ENCODE measurements at places on chromosomes 1 and 21. TPM values are rescaled to one million over a fixed set of nuclear protein-coding genes. Genes with fewer than 3 reads are reported as not detected.

SLC30A10 gene
- not detected for total RNA-seq

HSPA6 gene
- 10.9 TPM for total RNA-seq

FLG2 gene
- not detected for total RNA-seq

FAM78B gene
- 1.2 TPM for total RNA-seq

TNFRSF9 gene
- 0.49 TPM for total RNA-seq

DNA sequence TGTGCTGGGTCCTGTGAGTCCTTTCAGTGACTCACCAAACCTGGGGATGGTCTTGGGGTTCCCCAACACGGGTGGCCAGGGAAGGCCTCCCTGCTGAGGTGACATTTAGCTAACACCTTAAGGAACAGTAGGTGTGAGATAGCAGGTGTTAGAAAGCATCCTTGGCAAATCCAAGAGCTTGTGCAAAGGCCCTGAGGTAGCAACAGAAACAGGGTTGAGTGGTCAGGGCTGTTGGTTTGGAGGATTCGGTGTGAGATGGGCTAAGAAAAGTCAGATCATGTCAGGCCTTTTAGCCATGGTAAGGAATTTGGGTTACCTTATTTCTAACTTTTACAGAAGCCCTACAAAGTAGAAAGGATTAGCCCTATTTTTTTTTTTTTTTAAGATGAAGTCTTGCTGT, 343.0 kb downstream of the CAMTA1 start:
- no peak overlapping the region for H3K27ac ChIP-seq
- DNase-seq = no peak
- no peaks in the 10 kb centered on the region for H3K36me3 ChIP-seq

GRCh38 chr1:27393641-27394281, 1.3 kb downstream of the GPR3 start:
- DNase-seq = no peak
- peaks cover 34% of the 10 kb centered on the region for H3K4me1 ChIP-seq
- no peaks in the 10 kb centered on the region for H3K27me3 ChIP-seq

DNA sequence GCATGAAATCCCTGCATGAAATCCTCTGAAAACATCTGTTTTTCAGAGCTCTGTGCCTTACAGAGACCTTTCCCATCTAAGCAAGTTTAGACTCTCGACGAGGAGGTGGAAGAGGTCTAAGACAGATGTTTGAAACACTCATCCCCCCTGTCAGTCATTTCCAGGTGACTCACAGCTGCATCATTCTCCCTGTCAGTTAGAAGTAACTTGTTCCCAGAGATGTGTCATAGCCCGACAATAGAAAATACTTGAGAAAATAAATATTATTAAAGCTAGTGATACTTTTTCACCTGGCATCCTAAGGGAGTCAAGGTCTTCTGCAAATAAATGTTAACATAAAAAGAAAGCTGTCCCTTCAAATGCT, 41.6 kb upstream of the SEC16B start:
- no peak overlapping the region for H3K27ac ChIP-seq
- H3K4me3 ChIP-seq = no peak overlapping the region
- no peak for DNase-seq
- no peaks in the 10 kb centered on the region for H3K4me1 ChIP-seq
- H3K27me3 ChIP-seq = no peaks in the 10 kb centered on the region
- H3K36me3 ChIP-seq = no peaks in the 10 kb centered on the region

- H3K27me3 ChIP-seq = no peaks in the 10 kb centered on the region
- H3K4me1 ChIP-seq = no peaks in the 10 kb centered on the region
- no peak overlapping the region for H3K4me3 ChIP-seq
- no peak overlapping the region for H3K27ac ChIP-seq
- DNase-seq = no peak
These were observed 207.4 kb upstream of the NRIP1 start for GRCh38 chr21:15272171-15272570.

DNA sequence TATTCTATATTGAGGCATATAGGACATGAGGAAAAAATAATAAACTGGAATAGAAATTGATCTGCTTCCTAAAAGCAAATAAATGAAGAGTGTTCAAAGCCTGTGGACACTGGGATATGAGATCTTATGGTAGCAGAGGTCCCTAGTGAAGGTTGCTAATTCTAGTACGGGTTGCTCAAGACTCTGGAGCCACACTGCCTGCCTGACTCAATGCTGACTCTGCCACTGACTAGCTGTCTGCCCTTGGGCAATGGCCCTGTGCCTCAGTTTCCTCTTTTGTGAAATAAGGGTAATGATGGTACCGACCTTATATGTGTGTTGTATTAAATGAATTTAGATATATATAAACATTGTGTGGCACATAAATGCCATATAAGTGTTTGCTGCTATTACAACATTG, 59.0 kb upstream of the C1orf53 start:
- no peak for DNase-seq
- H3K36me3 ChIP-seq = no peaks in the 10 kb centered on the region
- no peaks in the 10 kb centered on the region for H3K27me3 ChIP-seq
- no peak overlapping the region for H3K27ac ChIP-seq
- no peaks in the 10 kb centered on the region for H3K4me1 ChIP-seq
- H3K4me3 ChIP-seq = no peak overlapping the region

- no peaks in the 10 kb centered on the region for H3K27me3 ChIP-seq
- DNase-seq = peak; percentile 83
- peaks cover 63% of the 10 kb centered on the region for H3K36me3 ChIP-seq
- H3K27ac ChIP-seq = no peak overlapping the region
These were observed 35.8 kb downstream of the EPHX1 start for GRCh38 chr1:225845571-225846259.

GRCh38 chr1:154431586-154432373, 26.6 kb downstream of the IL6R start:
- H3K4me1 ChIP-seq = peaks cover 49% of the 10 kb centered on the region
- peak overlapping the region; percentile 30 for H3K27ac ChIP-seq
- DNase-seq = no peak
- no peak overlapping the region for H3K4me3 ChIP-seq
- H3K27me3 ChIP-seq = no peaks in the 10 kb centered on the region

- no peaks in the 10 kb centered on the region for H3K27me3 ChIP-seq
- H3K4me1 ChIP-seq = no peaks in the 10 kb centered on the region
- no peaks in the 10 kb centered on the region for H3K36me3 ChIP-seq
- DNase-seq = no peak
These were observed 750.9 kb downstream of the BRINP3 start for GRCh38 chr1:189726806-189727205.

GRCh38 chr21:42553435-42553834, 39.8 kb downstream of the SLC37A1 start:
- H3K36me3 ChIP-seq = peaks cover 37% of the 10 kb centered on the region
- H3K4me3 ChIP-seq = no peak overlapping the region
- H3K27ac ChIP-seq = no peak overlapping the region
- no peaks in the 10 kb centered on the region for H3K4me1 ChIP-seq

- no peaks in the 10 kb centered on the region for H3K27me3 ChIP-seq
- peak; percentile 20 for DNase-seq
- H3K36me3 ChIP-seq = no peaks in the 10 kb centered on the region
- peaks cover 1% of the 10 kb centered on the region for H3K4me1 ChIP-seq
These were observed 8.8 kb upstream of the BTG2 start for GRCh38 chr1:203296460-203297073.
